ENCODE measurements at places on chromosomes 12 and 14. TPM values are rescaled to one million over a fixed set of nuclear protein-coding genes. Genes with fewer than 3 reads are reported as not detected.

GRCh38 chr14:74539503-74539902 lies 45.9 kb downstream of the ISCA2 start:
- DNase-seq: no peak

DNA sequence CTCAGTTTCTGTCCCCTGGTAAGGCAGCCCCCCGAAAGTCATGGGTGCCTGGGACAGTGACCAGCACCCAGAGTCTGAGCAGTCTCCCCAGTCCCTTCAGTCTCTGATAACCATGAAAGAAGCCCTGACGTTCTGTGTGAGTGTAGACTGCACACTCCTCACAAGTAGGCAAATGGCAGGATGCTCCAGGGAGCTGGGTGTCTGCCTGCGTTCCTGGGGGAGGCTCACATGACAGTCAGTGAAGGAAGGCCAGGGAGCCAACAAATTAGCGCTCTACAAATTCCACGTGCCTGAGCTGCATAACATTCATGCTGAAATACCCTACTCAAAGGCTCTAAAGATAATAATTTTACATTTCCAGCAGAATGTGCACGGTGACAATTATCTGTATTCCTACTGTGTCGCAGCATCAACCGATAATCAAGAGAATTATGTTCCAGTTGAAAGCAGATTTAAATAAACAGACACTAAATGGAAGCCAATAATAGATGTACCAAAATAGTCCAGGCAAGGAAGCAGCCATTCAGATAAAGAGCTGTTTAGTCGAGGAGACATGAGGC lies 56.3 kb downstream of the ASCL1 start:
- no peak for DNase-seq

DNA sequence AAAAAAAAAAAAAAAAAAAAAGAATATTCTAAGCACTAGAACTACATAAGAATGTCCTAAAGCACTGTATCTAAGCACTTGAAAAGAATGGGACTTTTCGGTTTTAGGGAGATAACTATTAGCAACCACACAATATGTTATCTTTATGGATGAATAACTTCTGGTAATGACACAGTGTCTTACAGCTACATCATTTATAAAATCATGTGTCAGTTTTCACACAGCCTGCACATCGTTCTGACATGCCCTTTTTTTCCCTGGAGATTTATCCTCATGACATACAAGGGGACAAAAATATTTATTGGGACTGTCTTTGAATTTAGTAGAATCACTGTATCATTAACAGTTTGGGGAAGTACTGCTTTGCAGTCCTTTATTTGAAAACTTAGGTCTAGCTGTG lies 17.3 kb downstream of the TMEM19 start:
- DNase-seq: no peak

- no peak for DNase-seq
These were observed 76.6 kb downstream of the PAX9 start for GRCh38 chr14:36738269-36738668.

GRCh38 chr14:81144824-81145603 lies 75.7 kb downstream of the GTF2A1 start:
- DNase-seq: no peak

- DNase-seq: no peak
These were observed 217.0 kb downstream of the SYNE2 start for GRCh38 chr14:64069634-64070359.

GRCh38 chr12:66345212-66345611 lies 42.9 kb downstream of the HELB start:
- no peak for DNase-seq

DNA sequence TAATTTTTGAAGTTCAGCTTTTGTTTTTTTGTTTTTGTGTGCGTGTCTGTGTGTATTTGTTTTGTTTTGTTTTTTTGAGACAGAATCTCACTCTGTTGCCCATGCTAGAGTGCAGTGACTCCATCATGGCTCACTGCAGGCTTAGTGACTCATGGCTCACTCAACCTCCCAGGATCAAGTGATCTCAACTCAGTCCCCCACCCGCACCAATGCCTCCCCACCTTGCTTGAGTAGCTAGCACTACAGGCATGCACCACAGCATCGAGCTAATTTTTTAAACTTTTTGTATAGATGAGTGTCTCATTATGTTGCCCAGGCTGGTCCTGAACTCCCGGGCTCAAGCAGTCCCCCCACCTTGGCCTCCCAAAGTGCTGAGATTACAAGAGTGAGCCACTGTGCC lies 981.4 kb downstream of the BCL11B start:
- no peak for DNase-seq

Gene ZBTB39
- 3.6 TPM for total RNA-seq

- no peak for DNase-seq
These were observed 37.3 kb upstream of the ADGRD1 start for GRCh38 chr12:130916241-130916911.

Gene ARHGEF25
- 22.1 TPM for total RNA-seq

Gene SAV1
- 28.9 TPM for total RNA-seq

Gene TAS2R43
- not detected for total RNA-seq

DNA sequence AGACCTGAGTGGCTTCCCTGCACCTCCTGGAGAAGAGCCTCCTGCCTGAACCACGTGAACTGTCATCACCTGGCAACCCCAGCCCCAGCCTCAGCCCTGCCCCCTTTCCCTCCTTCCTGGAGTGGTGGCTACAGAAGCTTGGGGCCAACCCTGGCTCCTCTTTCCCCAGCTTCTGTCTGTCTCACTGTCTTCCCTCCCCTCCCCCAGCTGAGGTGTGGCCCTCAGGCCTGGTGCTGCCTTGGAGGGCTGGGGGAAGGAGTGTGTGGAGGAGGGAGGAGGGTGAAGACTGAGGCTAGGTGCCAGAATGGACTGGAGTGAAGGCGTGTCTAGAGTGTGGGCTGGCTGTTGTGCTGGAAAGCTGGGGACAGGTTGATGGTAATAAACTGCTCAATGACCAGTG lies 9.7 kb downstream of the NFATC4 start:
- no peak for DNase-seq

Gene NTF3
- total RNA-seq: 7.4 TPM

DNA sequence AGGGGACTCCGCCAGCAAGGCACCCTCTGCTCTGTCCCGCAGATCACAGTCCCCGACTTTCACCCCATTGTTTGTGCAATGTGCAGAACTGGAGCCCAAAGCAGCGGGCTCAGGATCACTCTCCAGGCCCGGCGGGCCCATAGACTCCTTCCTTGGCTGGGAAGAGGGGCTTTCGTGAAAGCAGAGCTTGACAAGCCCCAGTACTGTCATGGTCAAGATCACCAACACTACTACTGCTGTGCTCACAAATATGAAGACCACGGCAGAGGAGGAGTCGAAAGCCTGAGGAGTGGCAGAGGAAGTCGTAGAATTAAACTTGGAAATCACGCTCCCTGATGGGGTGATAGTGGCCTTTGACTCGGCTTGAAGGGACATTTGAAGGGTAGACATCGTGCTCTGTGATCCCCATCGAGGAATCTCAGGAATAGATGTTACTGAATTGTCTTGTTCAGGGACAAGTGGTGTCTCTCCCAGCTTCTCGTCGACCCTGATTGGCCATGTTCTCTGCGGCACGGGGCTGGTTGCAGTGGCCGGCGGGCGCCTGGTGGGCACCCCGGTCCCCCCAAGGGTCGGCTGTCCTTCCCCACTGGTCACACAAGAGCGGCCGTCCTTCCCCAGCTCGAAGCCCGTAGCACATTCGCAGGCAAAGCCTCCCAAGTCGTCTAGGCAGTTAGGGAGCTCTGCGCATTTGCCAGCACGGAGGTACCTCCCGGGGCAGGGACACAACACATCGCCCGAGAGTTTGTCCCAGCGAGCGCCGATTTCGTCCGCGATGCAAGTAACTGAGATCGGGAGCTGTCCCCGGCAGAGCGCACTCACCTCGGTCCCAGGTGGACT lies 1.1 kb downstream of the CLEC14A start:
- no peak for DNase-seq

- DNase-seq: no peak
These were observed 267 bp downstream of the CFAP251 start for GRCh38 chr12:121918679-121919038.

DNA sequence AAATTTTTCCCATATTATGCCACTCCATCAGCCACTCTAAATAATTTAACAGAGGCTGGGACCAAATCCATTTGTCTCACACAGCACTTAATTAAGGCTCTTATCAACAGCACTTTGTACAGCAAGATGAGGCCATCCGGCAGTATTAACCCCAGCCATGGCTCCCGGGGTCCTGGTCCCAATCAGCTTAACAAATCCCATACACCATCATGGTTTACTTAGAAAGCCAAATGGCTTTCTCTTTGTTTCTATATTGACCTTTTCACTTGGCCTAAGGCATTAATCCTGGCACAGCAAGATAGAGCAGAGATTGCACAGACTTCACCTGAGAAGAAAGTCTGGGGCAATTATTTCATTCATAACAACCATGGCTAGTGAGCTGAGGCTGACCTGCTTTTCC lies 38.6 kb downstream of the SPTSSA start:
- no peak for DNase-seq

DNA sequence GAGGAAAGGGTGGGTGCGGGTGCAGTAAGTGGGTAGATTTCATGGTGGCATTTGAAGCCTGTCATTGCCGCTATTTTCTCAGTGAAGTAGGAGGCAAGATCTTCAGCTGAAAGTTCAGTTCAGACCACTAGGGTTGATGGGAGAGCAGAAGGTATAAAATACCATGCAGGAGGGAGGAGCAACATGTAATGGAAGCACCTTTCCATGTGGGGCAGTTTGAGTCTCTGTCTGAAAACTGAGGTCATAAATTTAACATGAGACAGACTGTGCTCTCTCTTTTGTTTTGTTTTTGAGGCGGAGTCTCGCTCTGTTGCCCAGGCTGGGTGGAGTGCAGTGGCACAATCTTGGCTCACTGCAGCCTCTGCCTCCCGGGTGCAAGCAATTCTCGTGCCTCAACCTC lies 22.7 kb downstream of the LRRC74A start:
- no peak for DNase-seq

Gene GPD1
- not detected for total RNA-seq

- peak; percentile 73 for DNase-seq
These were observed 87.7 kb upstream of the FOXN3 start for GRCh38 chr14:89504602-89505313.

- DNase-seq: peak; percentile 77
These were observed 318.2 kb downstream of the NUAK1 start for GRCh38 chr12:105820429-105821125.

DNA sequence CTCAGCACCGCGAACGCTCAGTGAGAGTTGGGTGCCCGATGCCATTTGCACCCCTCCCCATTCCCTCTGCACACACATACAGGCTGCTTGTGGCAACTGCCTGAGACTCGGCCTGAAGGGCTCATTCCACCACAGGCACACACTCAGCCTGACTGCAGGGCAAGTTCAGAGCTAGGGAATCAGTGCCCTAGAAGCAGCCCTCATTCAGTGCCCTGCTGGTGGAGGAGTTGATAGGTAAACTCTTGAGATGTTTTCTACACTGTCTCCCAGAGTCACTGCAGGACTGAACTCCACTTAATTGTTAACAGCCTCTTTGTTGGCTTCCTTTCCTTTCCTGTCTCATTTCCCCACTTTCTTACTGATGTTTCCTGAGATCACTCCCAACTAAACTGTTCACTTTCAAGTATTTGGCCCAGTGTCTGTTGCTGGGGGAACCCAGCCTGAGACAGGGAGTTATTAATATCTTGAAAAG lies 16.9 kb downstream of the PPP1R36 start:
- DNase-seq: peak; percentile 7

DNA sequence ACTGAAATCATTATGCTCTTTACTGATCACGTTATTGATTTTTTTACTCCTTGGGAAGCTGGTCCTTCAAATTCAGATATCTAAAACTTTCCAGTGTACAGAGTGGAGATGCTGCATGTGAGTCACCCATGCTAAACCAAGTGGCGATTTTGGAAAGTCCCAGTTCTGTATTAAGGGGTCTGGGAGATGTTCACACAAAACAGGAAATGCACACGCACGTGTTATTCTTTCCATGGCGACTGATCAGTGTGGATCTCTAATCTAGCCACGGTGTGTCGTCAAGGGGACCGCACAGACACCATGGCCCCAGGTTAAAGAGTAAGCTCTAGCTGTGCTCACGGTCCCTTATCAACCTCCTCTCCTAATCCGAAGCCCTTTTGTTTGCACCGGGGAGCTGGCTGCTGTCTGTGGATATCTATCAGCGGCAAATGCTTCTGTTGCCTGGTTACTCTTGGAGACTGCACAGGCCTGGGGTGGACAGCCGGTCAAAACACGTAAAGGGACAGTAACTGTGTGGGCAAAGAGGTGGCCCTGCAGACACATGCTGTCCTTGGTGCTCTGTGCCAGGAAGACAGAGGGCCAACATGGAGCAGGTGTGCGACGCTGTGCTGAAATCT lies 96.6 kb downstream of the RIMBP2 start:
- no peak for DNase-seq

GRCh38 chr12:56769868-56770267 lies 6.7 kb downstream of the HSD17B6 start:
- no peak for DNase-seq

Gene IL22
- total RNA-seq: not detected

GRCh38 chr12:89160716-89161123 lies 191.6 kb downstream of the DUSP6 start:
- DNase-seq: peak; percentile 88

- DNase-seq: peak; percentile 41
These were observed 25.0 kb downstream of the SNX6 start for GRCh38 chr14:34604995-34605394.

GRCh38 chr12:53696655-53697331 lies 20.9 kb upstream of the ATP5MC2 start:
- DNase-seq: no peak

DNA sequence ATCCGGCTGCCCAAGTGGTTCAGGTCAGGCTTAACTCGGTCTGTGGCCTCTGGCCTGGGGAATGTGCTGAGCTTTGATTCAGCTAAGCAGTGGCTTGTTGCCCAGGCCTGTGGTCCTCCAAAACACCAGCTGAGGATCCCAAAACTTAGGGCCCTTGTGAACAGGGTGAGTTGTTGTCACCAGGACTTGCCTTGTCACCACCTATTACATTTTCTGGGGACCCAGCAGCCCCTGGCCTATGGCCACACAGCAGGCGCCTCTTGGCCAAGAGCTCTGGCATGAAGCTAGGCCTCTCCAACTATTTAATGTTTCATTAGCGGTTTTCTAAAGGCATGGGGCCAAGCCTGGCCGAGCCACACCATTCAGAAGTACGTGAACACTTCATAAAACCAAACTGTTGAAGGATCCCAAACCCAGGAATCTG lies 343.7 kb downstream of the CACNA1C start:
- DNase-seq: peak; percentile 22

Gene CPNE6
- total RNA-seq: not detected

DNA sequence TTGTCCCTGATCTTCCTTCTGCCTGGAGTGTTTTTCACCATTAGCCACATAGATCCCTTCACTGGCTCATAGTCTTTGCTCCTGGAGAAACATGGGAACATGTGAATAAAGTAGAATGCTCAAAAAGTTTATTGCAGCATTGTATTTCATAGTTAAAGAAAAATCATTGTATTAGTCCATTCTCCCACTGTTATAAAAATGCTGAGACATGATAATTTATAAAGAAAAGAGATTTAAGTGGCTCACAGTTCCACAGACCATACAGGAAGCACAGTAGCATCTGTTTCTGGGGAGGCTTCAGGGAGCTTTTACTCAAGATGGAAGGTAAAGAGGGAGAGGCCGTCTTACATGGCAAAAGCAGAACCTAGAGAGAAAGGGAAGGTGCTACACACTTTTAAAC lies 238.3 kb upstream of the OR4E1 start:
- DNase-seq: no peak

- no peak for DNase-seq
These were observed 1.1 kb upstream of the MBD6 start for GRCh38 chr12:57521525-57522010.

GRCh38 chr14:85533861-85534291 lies 3.9 kb downstream of the FLRT2 start:
- no peak for DNase-seq

- peak; percentile 35 for DNase-seq
These were observed 719 bp downstream of the KRT80 start for GRCh38 chr12:52190860-52191729.
